Globus pallidus (tissue), 1 donor: ENCODE measurements at places on chromosomes 3 and 15.

GRCh38 chr3:13110678-13111116 is 37.5 kb upstream of the IQSEC1 start:
- DNase-seq, result no peak

DNA sequence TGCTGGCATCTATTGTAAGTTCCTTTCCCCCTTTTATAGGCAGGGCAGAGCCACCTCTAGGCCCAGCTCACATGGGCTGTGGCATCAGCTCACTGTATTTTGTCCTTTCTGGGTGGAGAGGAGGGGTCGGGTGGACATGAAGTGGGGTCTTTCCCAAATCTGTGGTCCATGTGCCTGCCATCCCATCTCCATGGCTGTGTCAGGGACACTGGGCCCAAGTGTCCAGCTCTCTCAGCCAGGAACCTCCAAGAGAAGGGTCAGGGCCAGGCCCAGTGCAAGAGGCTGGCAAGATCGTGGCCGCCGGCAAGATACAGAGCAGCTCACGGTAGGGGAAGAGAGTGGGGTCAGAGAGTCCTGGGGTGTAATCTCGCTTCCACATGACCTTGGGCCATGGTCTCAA is 85.3 kb downstream of the PCSK6 start:
- DNase-seq, result no peak

DNA sequence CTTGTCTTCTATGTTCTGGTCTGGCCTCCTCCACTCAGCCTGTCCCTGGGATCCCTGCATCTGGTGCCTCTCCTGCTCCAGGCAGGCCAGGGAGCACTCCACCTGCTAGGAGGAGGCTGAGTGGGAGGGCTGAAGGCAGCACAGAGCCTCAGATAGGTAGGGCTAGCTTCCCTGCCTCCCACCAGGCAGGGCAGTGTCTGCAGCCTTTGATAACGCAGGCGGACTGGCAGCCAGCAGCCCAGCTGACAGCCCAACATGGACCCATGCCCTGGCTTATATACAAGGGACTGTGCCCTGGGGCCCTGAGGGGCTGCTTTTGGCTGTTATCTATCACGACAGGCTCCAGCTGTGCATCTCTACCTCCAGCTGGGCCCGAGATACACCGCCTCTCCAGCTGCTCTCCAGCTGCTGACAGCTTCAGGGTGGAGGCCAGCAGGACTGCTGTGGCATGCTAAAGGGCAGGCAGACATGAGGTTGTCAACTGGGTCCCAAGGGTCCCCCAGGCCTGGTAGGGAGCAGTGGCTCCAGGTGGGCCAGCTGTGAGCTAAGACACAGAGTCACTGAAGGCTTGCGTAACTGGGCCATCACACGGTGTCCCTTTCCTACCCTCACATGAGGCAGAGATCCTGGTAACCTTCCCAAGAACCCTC is 5.2 kb upstream of the CLK3 start:
- DNase-seq, result no peak

DNA sequence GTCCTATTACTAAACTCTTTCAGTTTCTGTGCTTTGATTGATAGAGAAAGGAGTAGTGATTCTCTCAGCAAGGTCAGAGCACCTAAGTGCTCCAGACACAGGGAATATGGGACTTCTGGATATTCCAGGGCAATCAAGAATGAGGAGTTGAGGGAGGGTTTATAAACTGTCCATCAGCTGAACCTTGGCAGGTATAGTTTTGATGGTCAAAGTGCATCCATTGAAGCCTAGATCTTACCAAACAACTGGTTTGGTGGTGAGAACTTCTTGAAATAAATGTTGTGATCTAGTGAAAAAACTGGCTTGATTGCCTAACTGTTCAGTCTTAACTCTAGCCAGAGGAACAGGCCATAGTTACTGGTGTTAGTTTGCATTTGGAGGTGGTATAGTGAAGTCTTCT is 207.0 kb upstream of the ONECUT1 start:
- no peak for DNase-seq

DNA sequence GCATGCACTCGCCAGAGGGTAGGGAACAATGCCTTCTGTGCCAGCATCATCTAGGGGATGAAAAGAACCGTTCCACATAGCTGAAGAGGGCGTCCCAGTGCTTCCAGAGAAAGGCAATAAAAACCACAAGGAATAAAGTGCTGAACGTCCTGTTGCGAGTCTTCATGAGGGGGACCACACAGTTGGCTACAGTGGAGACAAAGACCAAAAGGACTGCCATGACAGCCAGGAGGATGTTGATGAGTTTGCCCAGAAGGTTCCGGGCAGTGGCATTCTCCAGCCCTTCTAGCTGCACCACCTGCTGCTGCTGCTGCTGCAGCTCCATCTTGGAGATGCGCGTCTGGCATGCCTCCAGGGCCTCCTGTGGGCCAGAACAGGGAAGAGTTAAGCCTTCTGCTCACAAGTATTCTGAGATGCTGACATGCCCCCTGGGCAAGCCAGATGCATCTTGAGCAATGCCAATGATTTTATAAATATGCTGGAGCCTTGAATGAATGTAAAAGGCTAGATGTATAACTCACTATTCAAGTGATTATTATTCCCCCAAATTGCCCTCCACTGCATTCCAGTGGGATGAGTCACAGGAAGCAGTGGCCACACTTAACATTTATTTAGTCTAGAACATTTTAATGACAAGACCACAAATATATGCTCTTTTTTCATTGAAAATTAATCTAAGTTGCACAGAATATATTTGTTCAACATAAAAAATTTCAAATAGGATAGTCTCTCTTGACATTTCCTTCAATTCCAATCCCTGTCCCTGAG is 45.1 kb upstream of the PLXND1 start:
- DNase-seq, result peak; percentile 80

- no peak for DNase-seq
Measured at GRCh38 chr3:124607163-124607562, 123.1 kb upstream of the UMPS start.

DNA sequence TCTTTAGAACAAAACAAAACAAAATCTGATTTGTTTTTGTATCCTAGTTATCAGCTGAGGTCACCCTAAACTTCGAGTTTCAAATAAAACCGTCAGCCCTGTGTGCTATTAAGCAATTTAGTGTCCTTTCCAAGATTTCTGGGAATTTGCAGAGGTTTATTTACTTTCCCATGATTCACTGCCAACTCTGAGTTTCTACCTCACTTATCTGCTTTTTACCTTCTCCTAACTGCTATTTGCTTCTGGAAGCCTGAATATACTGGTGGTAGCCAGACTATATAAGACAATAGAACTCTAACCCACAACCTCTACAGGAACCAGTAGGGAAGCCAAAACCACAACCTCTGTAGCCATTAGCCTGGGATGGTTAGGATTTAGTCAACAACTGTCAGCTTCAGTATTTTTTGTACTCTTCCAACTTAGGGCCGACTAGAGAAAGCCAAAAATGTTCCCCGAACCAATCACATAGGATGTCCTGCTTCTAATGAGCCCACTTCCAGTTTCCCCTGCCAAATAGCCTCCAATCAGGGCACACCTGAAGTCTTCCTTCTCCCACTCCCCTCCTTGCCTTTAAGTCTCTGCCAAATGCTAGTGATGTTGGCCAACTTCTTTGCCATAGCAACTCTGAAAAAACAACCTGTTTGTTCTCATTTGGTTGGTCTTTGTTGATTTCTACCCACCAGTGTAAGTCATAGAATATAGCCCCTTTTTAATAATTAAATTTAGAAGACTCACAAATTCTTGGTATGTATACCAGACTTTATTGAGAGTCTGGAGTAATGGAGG is 273.1 kb downstream of the ULK4 start:
- no peak for DNase-seq

DNA sequence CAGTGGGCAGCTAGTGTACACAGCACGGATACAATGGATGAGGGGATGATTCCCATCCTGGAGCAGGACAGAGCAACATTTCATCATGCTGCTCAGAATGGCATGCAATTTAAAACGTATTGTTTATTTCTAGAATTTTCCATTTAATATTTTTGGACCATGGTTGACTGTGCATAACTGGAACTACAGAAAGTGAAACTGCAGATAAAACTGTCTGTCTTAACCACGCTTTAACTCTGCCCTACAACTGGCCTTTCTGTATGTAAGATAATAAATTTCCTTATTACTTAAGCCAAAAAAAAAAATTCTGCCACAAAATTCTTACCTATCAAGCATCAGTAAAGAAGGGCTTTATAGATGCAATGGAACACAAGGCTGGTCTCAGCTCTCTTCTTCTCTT is 33.4 kb downstream of the AP3S2 start:
- no peak for DNase-seq

DNA sequence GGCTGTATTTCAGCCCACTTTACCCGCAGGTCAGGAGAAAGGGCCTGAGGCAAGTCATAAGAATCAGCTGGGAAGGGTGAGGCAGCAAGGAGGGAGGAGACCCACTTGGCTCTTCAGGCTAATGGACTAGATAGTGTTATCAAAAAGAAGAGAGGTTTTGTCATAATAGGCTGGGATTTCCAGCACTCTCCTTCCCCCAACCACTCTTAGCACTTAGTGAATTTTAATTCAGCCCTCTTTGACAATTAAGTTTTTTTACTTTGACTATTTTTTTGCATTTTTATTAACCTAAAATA is 771 bp downstream of the MPI start:
- DNase-seq, result no peak

GRCh38 chr3:69764121-69764741 is 25.0 kb downstream of the MITF start:
- peak; percentile 27 for DNase-seq

DNA sequence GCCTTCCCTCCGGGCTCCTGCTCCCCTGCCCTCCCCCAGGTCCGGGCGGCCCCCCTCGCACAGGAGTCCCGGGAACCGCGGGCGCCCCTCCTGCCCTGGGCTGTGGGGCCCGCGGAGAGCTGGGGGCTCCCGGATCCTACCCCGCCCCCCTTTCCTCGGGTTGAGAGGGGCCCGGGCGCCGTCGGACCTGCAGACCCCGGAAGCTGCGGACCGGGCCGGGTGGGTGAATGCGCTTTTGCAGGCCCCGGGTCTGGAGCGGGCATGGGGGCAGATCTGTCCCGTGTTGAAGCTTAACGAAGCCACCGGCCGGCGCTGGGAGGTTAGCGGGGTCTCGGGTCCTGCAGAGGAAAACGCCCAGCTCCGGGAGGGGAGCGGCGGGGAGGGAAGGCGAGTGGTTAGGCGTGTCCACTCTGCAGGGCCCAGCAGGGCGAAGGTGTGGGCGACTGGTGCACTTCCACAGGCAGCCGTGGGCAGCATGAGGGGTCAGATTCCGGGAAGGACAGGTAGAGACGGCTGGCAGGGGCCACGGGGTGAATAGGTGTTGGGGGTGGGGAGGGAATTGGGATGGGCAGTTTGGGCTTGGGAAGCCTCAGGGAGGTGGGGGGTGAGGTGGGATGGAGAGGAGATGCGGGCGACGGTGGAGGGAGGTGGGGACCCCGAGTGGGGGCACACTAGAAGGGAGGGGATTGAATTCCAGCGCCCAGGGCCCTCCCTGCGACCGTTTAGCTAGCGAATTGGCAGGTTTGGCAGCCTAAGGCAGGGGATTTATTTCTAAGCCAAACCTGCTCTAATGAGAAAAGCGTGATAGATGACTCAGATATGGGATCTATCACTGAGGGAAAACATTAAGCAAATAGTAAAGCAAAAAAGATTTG is 635 bp downstream of the CD276 start:
- no peak for DNase-seq

DNA sequence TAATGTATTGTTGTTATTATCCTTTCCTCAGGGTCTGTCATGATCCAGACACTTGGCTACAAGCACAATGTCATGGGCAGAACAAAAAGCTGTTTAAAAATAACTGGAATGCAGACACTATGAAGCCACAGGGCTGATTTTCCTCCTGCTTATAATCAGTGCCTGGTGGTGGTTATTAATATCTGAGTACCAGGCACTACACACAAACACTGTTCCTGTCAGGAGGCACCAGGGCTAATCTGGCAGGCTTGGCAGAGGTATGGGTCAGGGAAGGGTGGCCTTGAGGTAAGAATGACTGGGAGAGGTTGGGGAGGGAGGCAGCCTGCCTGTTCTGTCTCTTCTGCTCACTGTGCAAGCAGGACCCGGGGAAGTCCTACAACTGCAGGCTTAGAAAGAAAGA is 67.2 kb downstream of the WDR76 start:
- DNase-seq, result no peak

DNA sequence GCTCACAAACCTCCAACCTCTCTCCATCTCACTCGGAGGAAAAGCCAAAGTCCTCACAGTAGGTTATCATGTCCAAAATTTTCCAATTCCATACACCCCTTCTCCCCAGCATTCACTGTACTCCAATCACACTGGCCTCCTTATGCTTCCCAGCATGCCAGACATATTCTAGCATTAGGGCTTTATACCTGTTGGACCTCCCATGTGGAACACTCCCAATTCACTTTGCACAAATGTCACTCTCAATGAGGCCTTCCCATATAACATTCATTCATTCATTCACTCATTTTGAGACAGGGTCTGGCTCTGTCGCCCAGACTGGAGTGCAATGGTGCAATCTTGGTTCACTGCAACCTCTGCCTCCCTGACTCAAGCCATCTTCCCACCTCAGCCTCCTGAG is 19.9 kb downstream of the SCAPER start:
- DNase-seq, result no peak

- DNase-seq, result no peak
Measured at GRCh38 chr3:151879679-151880415, 6.4 kb downstream of the SUCNR1 start.

GRCh38 chr15:81937189-81937588 is 108.6 kb downstream of the MEX3B start:
- DNase-seq, result no peak

- no peak for DNase-seq
Measured at GRCh38 chr3:174202116-174202515, 657.0 kb upstream of the NAALADL2 start.

DNA sequence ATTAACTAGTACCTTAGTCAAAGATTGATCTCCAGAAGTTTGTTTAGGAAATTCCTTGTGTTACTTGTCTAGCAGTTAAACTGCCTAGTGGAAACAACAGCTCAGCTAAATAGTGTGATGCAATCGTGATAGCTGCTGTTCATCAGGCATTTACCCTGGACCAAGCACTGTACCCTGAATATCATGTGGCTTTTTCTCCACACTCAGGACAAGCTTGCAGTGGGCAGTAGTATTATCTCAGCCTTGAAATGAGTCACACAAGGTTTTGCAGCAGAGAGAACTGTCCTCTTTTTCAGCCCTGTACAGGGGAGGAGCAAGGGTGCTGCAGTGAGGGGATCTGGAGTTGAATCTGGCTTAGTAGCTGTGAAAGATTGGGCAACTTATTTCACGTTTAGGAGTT is 208.4 kb downstream of the TP63 start:
- no peak for DNase-seq

- DNase-seq, result no peak
Measured at GRCh38 chr3:63538919-63539318, 113.6 kb upstream of the SNTN start.

DNA sequence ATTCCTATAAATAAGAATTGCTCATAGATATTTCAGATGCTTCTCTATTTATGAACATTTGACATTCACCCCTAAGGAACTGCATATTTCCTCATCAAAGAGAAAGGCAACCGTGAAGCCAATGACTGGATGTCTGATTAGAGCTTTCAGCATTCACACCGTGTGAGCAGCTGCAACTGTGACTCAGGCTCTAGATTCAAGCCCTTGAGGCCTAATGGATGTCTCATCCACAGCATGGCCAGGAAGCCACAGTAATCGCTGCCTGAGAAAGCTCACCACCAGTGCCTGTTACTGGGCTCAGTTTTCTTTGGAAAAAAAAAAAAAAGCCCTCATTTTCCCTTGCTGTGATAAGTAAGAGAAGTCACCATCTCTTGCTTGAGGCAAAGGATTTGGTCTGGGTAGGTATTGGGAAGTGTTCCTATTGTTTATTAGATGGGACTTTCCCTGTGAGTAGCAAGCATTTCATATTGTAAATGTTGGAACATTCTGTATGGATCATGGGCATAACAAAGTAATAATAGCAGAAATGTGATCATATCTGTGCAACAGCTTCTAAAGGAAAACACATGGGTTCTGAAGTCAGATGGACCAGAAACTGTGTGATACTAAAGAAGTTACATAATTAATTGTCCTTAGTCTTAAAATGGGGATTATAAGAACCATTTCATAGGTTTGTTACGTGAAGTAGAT is 783.7 kb downstream of the AGBL1 start:
- DNase-seq, result no peak
